ENCODE measurements at places on chromosomes 6 and 20. TPM values are rescaled to one million over a fixed set of nuclear protein-coding genes. Genes with fewer than 3 reads are reported as not detected.

DNA sequence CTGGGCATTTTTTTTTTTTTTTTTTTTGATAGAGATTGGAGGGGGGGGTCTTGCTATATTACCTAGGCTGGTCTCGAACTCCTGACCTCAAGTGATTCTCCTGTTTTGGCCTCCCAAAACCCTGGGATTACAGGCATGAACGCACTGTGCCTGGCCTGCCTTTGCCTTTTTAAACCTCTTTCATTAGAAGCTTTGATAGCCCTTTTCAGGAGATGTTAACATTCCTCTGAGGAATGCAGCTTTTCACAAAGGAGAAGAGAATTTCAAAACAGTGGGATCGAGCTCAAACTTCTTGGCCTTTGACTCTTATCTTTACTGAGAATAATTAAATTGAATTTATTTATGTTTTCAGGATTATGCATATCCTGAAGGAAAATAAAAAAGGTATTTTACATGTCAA lies 31.3 kb downstream of the SLC26A8 start:
- DNase-seq = no peak

DNA sequence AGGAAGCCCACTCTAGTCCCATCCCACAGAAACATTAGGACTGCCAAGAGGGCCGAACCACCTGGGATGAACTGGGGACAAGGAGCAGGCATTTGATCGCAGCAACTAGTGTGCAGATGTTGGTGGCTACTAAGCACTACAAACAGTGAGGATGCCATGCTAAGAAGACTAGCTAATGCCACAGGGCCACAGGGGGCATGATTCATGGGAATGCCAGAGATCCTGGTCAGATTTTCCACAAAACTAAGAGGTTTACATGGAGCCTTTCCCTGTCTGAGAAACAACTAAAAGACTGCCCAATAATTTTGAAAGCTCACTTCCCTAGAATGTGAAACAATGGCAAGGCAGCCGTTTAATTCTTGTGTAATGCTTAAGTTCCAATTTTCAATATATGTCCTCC lies 375.9 kb upstream of the PTCHD4 start:
- DNase-seq = no peak

- DNase-seq = no peak
Measured at GRCh38 chr6:15044146-15044882, 201.6 kb upstream of the JARID2 start.

Gene SLC2A10
- 18.8 TPM for polyA plus RNA-seq

DNA sequence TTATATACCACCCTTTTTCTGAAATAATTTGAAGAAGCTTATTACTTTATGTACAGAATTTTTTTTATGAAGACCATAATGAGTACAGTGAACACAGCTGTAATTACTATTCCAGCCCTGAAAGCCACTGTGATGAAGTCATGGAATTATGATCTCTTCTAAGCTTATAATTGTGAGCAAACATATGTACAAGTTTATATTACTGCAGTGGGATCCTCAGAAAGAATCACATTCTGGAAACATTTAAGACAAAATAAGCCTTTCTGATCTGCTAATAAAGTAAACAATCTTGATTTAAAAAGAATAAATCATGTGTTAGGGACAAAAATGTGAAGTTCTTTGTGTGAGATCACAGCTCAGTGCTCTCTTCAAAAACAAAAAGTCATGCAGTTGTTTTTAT lies 560.4 kb downstream of the CD109 start:
- DNase-seq = no peak

DNA sequence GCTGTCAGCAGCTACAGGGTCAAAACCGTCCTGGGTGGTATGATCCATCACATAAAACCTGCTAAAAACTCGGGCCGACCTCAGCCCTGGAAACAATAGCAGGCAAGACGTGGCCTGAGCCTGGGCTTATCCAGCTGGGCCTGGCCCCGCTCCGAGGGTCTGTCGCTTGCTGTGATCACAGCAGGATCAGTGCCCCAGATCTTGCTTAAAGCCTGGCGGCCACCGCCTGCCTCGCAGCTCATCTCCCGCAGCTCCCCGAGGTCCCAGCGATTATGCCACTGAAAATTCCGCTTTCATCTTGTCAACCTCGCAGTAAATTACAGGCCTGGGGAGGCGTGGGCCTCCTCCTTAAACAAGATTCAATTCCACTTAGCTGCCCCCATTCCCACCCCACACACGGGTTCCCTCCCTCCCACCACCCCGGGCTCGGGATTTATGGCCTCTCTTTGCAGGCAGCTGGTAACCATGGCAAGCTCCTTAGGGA lies 40.1 kb downstream of the CDH22 start:
- DNase-seq = peak; percentile 7

DNA sequence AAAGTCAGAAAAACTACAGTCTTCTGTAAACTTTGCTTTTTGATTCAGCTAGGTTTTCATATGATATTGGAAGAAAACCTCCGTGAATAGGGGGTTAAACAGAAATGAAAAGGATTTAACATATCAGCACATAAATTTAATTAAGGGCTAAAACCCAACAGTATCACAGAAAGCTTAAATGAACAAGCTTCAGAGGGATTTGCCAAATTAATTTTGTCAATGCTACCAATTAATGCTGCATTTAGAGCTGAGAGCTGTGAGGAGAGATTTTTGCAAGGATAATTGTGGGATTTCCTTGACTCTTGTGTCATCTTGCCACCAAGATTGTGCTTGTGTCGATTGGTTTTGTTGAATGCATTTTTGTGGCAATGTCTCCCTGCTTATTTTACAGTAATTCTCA lies 379.9 kb downstream of the CD109 start:
- DNase-seq = no peak

DNA sequence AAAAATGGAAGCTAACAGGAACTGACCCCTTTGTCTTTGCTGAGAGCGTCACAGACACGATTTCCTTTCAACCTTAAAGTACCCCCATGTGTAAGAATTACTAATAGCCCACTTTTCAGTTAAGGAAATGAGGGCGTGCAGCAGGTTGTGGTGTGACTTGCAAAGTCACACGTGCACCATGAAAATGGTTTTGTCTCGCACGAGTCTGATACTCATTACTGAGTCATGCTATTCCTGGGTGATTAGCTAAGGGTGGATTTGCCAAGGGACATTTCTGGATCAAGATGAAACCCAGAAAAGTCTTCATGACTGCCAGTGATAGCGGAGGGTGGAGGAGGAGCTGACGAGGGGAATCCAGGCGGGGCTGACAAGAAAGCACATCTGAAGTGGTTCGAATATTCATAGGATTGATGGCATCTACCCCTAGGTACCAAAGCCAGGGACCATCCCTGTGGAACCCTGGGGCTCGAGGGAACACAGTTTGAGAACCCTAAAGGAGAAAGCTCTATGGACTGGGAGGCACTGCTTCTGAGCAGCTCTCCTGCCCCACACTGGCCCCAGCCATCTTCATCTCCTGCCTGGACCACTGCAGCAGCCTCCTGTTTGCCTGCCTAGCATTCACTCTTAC lies 12.1 kb upstream of the NFATC2 start:
- DNase-seq = no peak

Gene PROKR2
- polyA plus RNA-seq = not detected

GRCh38 chr6:14455876-14456648 lies 338.5 kb downstream of the CD83 start:
- DNase-seq = no peak

DNA sequence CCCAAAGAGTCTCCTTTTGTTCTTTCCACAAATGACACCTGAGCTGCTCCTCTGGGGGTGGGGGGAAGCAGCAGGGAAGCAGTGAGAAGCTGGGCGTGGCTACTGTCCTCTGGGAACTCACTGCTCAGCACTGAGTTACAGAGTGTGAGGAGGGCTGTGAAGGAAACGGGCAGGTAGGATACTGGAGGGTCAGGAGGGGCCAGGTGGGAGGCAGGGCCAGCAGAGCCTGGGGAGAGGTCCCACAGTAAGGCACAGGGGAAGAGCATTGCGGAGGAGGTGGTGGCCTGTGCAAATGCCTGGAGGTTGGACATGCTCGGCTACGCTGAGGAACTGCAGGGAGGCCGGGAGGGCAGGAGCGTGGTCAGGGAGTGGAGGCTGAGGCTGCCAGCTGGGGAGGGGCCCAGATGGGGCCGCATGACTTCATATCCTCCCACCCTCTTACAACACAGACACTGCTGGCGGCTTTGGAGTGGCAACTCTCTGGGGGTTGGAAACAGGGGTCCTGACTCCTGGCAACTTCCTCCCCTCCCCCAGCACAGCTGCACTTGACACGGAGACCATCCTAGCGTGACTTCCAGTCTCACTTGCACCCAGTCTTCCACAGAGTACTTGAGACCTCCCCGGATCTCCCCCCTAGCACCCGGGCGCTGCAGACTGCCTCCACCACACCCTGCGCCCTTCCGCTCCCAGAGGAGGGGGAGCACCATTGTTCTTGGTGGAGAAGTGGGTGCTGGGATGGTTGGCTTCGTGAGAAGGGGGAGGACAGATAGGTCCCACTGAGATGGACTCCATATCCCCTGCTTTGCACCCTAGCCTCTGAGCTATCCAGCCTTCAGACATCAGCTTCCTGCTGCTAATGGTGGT lies 34.2 kb downstream of the RBM38 start:
- DNase-seq = no peak

- DNase-seq = no peak
Measured at GRCh38 chr6:140105857-140106256, 731.4 kb upstream of the CITED2 start.

GRCh38 chr20:723756-724155 lies 44.5 kb downstream of the SLC52A3 start:
- no peak for DNase-seq

Gene CEBPB
- polyA plus RNA-seq = 6.7 TPM

GRCh38 chr20:5776077-5776476 lies 25.9 kb downstream of the SHLD1 start:
- no peak for DNase-seq

DNA sequence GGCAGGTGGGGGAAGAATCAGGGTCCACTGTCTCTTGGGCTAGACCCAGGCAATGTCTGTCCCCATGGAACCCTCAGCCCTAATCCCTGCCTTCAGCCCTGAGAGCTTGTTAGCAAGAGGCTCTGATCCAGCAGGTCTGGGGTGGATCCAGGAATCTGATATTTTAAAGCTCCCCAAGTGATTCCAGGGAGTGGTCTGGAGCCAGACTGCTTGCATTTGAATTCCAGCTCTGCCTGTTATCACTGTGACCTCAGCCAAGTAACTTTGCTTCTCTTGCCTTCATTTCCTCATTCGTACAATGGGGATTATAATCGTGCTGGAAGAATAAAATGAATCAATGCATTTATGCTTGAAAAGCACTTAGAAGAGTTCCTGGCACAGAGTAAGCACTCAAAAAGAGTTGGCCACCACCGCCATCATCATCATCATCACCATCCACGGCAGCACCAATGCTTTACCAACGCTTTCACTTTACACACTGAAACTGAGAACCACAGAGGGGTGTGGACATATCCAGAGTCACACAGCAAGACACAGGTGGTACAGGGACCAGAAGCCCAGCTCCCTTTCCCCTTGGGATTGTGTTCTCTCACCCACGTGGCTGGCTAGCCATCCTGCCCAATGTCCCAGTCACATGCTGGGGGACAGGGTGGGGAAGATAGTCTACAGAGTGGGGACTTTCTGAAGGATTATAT lies 75.7 kb upstream of the RALY start:
- no peak for DNase-seq

- no peak for DNase-seq
Measured at GRCh38 chr6:82783587-82784236, 281.9 kb downstream of the UBE3D start.

DNA sequence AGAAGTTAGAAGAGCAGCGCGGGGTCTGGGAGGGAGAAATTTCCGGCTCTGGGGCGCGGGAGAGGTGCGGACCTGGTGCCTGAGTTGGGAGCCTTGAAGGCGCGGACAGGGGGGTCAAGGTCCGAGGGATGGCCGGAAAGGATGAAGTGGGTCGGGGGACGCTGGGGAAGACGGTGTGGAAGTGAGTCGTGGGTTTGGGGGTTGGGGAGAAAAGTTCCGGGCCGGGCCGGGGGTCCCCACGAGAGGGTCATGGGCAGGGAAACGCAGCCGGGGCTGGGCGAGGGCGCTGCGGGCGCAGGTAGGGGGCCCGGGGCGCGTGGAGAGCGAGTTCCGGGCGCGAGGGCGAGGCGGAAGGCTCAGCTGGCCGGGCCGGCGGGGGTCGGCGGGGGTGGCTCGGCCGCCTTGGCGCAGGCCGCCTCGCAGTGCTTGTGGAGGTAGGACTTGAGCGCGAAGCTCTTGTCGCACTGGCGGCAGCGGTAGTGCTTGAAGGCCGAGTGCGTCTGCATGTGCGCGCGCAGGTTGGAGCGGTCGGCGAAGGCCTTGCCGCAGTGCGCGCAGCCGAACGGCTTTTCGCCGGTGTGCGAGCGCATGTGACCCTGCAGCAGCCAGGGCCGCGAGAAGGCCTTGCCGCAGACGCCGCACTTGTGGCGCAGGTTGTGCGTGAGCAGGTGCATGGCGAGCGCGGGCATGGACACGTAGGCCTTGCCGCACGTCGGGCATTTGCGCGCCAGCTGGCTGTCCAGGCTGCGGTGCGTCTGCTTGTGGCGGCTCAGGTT lies 10.5 kb upstream of the SRXN1 start:
- DNase-seq = no peak

Gene ASIP
- polyA plus RNA-seq = not detected

DNA sequence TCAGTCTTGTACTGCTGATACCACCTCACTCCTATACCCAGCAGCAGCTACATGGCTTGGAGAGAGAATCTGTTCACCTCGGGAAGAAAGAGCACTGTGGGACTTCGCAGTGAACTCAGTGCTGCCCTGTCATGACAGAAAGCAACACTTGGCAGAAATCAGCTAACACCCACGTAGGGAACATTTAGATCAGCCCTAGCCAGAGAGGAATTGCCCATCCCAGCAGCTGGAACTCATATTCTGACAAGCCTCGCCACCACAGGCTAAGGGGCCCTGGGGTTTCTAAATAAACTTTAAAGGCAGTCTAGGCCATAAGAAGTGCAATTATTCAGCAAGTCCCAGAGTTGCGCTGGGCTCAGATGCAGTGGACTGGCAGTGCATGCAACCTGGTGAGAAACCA lies 1266.8 kb downstream of the GRIK2 start:
- no peak for DNase-seq

Gene CPXM1
- 281 TPM for polyA plus RNA-seq

Gene CPNE5
- 12.8 TPM for polyA plus RNA-seq

DNA sequence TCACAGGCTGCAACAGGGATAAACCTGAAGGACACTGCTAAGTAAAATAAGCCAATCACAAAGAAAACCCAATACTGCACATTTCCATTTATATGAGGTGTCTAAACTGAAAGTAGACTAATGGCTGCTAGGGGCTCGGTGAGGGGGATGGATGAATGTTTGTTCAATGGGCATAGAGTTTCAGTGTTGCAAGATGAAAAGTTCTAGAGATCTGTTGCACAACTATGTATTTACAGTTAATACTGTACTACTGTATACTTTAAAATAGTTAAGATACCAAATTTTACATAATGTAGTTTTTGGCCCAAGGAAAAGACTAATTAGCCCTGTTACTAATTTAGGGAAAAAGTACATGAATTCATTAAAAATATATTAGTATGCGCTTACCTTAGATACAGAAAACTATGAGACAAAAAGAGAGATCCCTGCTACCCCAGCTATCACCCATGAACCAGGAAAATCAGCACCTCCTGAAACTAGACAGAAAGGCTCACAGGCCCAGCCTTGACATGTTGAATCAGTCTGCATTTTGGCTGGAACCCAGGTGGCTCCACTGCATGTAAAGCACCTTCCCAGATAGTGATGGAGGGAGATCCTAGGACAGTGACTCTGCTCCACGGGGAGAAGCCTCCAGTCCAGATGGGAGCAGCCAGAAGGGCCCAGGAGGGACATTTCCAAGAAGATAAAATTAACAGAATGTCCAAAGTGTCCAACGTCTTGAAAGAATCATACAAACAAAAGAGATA lies 16.1 kb downstream of the HLA-F start:
- no peak for DNase-seq

Gene POLR1H
- 41.6 TPM for polyA plus RNA-seq

- DNase-seq = no peak
Measured at GRCh38 chr6:154187203-154187602, 148.2 kb downstream of the OPRM1 start.

All from renal cortex interstitium (tissue), 15 donors.